ENCODE measurements at places on chromosomes 16 and 17.

- no peak for DNase-seq
These were observed 326.1 kb upstream of the GOT2 start for GRCh38 chr16:59060207-59060606.

GRCh38 chr16:3514621-3515020 lies 13.8 kb downstream of the CLUAP1 start:
- no peak for DNase-seq

- DNase-seq, result no peak
These were observed 353.1 kb downstream of the FOXL1 start for GRCh38 chr16:86931410-86931941.

DNA sequence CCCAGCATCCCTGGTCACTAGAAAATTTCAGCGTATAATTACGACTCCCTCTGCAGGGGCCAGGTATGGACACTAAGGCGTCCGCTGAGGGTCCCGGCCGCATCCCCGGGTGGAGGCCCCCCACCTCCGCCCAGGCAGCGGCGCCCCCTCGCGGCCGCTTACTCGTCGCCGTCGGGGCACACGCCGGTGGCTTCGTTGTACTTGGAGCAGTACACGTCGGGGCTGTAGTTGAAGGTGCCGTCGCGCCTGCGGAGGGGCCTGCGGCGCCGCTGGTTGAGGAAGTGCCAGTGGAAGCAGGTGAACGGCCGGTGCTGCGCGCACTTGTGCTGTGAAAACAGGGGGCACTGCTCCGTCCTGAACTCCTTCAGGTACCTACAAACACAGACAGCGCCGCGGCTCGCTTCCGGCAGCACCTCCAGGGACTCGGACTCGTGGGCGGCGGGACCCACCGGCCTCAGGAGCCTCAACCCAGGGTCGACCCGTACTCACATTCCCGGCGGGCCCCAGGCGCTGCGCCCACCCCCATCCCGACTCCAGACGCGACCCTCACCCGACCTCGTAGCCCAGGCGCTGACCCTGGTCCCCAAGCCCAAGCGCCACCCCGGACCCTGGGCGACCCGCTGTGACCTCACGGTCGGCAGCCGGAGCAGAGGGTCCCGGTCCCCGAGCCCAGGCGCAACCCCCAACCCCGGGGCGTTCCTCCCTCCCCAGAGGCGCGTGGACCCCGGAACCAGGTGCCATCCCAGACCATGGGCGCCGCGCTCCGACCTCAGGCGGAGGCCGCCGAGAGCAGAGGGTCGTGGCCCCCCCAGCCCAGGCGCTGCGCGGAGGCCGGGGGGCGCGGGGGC lies 596 bp downstream of the UNKL start:
- peak; percentile 14 for DNase-seq

- no peak for DNase-seq
These were observed 119.2 kb upstream of the PMFBP1 start for GRCh38 chr16:72291121-72291520.

DNA sequence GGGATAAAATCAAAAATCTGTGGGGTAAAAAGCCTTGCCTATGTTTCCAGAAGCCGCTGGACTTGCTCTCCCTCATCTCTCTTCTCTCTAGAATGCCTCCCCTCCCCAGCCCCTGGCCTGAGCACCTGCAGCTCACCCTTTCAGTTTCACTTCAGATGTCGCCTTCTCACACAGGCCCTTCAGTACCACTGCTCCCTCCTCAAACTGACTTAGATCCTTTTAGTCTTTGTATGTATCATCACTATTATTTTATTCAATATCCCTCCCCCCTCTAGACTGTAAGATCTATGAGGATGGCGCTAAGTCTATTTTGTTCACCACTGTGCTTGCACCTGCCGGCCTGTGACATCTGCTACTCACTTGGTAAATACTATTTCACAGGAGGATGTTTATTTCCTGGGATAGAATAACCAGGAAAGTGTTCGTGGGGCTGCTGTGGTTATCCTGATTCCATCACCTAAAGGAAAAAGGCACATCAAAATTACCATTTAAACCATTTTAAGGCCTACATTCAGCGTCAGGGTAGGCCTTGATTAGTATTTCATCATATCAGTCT lies 122.3 kb downstream of the MRTFB start:
- no peak for DNase-seq

DNA sequence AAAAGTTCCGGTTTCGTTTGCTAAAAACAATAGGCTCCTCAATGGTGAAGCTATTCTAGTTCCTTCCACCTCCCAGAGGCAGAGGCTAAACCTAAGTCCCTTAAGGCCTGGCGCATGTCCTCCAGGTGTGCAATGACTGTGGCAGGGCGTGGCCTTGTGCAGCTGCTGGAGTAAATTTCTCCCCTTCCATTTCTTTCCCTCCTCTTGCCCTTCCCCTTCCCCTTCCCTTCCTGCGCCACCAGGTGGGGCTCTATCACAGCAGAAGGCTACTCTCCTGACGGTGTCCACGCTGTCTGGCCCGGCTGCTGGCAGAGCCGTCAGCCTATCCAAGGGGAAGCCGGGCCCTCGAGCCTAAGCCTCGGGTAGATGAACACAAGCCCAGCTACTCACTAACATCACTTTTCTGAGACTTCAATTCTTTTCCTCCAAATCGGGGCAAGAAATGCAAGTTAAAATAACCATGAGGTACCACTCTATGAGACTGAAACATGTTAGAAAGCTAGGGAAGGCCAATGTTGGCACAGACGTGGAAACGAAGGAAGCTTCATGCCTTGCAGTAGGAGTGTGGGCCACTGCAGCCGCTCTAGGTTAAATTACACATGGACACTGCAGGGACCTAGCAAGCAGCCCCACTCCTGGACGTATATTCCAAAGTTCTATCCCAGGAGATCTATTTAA lies 34.4 kb downstream of the C16orf78 start:
- peak; percentile 56 for DNase-seq

- no peak for DNase-seq
These were observed 232.5 kb downstream of the MSI2 start for GRCh38 chr17:57488856-57489255.

GRCh38 chr16:27722892-27723450 lies 173.0 kb downstream of the KATNIP start:
- DNase-seq, result no peak

DNA sequence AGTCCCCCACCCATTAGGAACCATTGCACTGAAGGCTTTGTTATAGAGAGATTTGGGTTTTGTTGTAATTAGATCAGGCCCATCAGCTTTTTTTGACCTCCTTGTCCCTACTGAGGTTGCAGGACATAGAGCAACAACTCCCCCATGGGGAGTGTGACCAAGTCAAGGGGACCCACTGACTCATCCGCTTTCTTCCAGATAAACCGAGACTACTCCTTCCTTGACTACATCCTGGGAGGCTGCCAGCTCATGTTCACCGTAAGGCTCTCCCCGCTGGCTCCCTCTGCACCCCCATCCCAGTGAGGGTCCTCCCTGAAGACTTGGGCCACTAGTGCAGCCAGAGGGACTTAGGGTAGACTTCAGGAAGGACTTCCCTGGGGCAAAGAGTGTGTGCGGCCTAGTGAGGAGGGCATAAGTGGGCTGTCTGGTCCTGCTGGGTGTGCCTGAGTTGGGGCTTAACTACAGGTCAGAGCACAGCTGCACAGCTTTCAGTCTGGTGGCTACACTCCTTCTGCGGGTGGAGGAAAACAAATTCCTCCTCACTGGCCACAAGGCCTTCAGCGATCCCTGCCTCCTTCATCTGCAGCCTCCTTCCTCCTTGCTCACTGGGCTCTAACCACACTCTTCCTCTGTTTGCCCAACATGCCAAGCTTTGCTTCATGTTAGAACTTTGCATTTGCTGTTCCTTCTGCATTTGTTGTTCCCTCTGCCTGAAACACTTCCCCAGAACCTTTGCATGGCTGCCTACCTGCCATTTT lies 31.0 kb downstream of the CPNE2 start:
- no peak for DNase-seq

GRCh38 chr17:540631-541030 lies 174.0 kb downstream of the VPS53 start:
- DNase-seq, result no peak

DNA sequence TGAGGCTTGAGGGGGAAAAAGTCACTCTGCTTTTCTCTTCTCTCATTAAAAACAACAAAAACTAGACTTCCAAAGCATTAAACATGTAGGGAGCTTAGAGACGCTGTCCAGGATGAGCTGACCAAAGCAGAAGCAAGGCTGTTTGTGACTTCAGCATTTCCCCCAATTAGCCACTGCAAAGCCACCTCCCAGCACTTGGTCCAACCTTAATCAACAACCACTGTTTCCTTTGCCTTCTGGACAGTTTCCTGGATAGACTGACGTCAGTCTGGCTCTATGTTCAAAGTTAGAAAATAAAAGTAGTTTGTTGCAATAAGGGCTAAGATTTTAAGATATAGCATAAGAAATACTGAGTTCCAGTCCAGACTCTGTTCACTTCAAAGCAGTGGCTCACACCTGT lies 3.1 kb downstream of the TMEM231 start:
- no peak for DNase-seq

DNA sequence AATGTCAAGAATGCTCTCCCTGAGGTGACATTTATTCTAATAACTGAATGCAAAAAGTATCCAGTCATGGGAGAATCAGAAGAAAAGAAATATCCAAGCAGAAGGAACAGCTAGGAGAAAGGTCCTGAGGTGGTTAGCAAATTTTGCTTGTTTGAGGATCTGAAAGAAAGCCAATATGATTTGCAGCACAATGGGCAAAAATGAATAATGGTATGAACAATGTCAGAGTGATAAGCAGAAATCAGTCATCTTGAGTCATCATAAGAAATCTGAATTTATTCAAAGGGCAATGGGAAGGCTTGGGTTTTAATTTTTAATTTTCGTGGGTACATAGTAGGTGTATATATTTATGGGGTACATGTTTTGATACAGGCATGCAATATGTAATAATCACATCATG lies 68.5 kb downstream of the BRIP1 start:
- no peak for DNase-seq

- no peak for DNase-seq
These were observed 33.3 kb downstream of the OTOA start for GRCh38 chr16:21697032-21697431.

GRCh38 chr16:88589441-88589840 lies 19.2 kb downstream of the ZC3H18 start:
- DNase-seq, result no peak

- DNase-seq, result no peak
These were observed 30.7 kb upstream of the ICAM2 start for GRCh38 chr17:64051153-64051552.

GRCh38 chr17:32349503-32349853 lies 479 bp upstream of the ZNF207 start:
- DNase-seq, result no peak

GRCh38 chr16:29839822-29840221 lies 19.6 kb downstream of the MVP start:
- DNase-seq, result no peak

- DNase-seq, result no peak
These were observed 31.0 kb downstream of the CD300A start for GRCh38 chr17:74497471-74497870.

- no peak for DNase-seq
These were observed 14.3 kb upstream of the NAT9 start for GRCh38 chr17:74790161-74791058.

GRCh38 chr16:80680046-80680445 lies 124.4 kb downstream of the CDYL2 start:
- DNase-seq, result no peak

DNA sequence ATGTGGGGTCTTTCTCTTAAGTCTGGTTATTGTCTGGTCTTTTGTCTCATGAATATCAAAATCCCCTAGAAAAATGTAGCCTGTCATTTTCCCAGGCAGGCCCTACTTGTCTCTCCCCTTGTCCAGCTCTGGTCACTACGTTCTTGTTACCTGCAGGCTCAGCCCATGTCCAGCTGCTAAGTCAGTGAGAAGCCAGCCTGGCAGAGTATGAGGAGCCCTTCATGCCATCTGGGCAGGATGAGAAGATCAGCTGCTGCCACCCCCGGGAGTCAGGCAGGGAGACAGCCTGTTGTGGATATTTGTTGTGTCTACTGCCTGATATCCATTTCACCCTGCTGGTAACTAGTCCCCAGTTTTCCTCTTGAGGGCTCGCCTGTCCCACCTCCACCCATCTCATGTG lies 88.9 kb downstream of the ASIC2 start:
- DNase-seq, result no peak

- no peak for DNase-seq
These were observed 7.6 kb downstream of the PITPNM3 start for GRCh38 chr17:6548578-6549330.

DNA sequence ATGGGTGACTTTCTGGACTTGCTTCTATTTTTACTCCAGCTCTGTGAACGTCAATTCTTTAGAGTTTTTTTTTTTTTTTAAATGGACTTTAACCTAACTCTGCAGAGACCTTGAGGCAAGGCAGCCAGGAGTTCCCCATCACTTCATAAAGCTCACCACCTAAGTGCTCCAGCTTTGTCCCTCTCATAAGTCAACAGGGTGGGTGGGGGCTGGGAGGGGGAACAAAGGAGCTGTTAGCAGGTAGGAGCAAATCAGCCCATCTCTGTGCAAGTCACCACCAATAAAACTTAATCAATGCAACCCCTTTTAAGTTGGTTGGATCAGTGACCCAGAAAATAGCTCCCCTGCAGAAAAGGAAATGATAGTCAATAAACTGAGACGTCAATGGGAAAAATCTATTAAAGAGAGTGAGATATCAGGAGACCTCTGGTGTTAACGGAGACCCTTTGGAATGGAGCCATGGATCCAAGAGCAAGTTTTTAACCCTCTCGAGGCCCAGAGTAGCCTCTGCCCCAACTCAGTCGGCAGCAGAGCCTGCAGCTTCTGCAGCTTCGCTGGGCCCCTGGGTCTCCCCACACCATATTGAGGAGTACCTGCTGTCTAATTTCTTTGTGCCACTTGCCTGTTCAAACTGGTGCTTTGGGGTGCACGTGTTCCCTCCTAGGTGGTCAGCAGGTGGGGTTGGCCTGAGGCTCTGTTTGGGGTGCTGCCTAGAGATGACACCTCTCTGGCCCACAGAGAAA lies 27.6 kb upstream of the ETV4 start:
- DNase-seq, result no peak

DNA sequence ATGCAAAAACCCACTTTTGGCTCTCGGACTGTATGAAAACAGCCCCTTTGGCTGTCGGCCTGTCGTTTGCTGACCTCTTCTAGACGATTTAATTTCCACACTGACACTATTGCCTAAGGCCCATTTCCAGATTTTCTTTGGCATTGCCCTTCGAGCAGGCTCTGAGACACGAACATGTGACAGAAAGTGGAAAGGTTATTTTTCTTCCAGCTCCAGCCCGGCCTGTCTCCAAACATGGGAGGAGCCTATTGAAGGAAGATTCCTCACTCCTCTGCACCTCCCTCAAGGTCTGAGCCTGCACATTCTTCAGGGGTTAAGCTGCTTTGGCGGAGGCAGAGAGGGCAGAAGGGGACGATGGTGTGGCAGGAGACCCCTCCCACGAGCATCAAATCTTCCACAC lies 85.9 kb upstream of the FOXF1 start:
- DNase-seq, result no peak

DNA sequence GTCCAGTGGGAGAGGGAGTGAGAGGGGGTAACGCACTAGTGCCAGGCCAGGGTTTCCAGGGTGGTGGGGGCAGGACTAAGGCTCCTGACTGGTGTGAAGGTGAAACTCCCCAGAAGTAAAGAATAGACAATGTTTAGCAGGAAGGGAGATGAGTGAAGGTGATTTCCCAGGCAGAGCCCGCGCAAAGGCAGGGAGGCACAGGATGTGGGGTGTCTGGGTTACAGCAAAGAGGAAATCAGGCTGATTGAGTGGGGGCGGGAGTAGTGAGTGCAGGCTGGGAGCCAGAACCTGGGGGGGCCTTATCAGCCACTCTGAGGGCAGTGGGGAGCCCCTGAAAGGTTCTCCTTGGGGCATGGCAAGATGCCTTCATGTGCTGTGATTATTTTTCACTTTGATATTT lies 167.5 kb downstream of the UTP18 start:
- no peak for DNase-seq

- no peak for DNase-seq
These were observed 34.2 kb upstream of the ZNF469 start for GRCh38 chr16:88348377-88349152.
